ENCODE measurements at places on chromosomes 4 and X.

GRCh38 chr4:109764376-109764775, 34.5 kb upstream of the PLA2G12A start:
- no peak for DNase-seq

- no peak for DNase-seq
Measured at GRCh38 chr4:149549911-149550310, 265.7 kb downstream of the IQCM start.

DNA sequence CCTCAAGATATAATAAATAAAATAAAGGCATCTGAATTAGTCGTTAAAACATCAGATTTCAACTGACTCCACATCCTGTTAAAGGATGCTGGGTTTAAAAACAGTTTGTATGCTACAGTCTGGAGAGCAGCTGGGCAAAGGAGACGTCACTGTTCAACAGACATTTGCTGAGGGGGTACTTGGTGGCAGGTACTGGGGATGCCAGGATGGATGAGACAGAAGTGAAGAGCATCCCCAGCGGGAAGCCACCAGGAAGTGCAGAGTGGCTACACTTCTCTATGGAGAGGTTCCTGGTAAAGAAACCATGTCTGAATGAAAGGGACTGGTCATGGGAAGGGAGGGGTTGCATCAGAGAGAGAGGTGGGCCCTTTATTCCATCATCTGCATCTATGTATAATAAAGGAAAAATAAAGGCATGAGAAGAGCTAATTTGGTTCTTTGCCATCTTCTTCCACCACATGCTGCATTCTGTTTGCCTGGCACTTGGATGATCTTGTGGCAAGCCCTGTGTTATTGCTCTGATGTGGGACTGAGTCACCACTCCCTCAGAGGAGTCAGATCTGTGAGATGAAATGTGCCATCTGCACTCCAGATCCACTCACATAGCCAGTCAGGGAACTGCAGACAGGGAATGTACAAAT, 145.0 kb downstream of the SOWAHB start:
- no peak for DNase-seq

DNA sequence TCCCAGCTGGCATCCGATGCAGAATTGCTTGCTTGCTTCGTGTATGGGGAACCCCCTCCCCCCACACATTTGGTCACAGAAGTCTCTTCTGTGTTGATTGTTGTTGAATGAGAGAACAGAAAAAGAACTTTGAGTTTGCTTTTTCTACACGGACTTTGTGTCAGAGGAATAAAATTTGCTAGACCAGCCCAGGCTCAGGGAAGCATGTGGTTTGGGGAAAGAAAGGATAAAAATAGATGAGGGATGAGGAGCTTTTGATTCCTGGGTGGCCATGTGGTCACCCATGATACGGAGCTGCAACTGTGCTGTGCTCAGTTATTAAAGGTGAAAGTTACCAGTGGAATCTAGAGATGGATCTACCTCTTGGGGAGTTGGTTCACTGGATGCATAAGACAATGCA, 34.2 kb upstream of the ESX1 start:
- no peak for DNase-seq

DNA sequence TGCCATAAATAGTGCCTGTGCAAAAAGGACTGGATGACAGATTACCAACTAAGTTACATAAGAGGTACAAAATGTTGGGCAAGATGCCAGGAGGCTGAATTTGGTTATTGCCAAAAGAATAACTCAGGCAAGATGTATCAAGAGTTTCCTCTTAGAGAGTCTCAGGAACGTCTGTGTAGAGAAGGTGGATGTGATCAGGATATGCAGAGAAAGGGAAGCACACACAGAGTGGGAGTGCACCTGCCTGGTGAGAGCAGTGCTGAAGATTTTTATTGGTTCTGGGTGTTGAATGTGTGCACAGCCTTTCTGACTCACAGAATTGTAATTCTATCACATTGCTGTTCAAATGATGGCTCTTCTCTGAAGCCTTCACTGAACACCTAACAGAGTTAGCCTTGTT, 156.8 kb upstream of the HS3ST1 start:
- DNase-seq = peak; percentile 75

GRCh38 chrX:1325515-1326116, 11.0 kb upstream of the IL3RA start:
- DNase-seq = no peak

DNA sequence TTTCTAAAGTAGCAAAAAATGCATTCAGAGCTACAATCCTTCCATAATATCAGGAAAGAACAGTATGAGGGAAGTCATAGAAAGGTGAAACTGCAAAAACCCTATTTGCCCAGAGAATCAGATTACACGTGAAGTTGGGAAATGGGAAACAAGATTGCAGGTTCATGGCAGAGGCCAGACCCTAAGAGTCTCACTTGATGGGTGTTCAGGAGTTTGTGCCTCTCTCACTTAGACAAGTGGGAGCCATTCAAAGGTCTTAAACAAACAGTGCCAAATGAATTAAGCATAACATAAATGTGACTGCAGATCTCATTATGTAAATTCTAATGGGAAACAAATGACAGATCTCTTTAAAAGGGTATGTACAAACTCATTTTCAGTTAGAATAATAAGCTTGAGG, 91.6 kb downstream of the ARAP2 start:
- peak; percentile 5 for DNase-seq

GRCh38 chr4:86938771-86939520, 4.1 kb downstream of the AFF1 start:
- no peak for DNase-seq

- no peak for DNase-seq
Measured at GRCh38 chrX:16870862-16871815, 977 bp upstream of the RBBP7 start.

DNA sequence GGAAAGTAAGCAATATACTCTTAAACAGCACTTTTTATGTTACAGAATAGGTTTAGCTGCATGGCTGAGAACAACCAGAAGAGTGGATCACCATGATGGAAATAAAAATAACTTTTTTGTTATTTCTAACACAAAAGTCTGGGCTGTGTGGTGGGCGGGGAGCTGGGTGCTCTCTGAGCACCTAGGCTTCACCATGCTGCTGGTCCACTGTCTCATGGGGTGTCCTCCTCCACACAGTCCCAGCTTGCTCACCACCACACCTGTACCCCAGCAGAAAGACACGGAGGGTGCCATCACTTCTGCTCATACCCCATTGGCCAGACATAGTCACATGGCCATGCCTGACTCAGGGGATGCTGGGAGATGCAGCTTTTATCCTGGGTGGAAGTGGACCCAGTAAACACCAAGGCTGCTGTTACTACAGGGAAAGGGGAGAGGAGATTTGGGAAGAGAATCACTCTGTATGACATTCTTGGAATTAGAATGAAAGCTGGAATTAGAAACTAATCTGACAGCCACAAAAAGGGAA, 45.0 kb downstream of the CPZ start:
- DNase-seq = no peak
